Stimulated activated CD8-positive, alpha-beta memory T cell treated with anti-CD3 and anti-CD28 coated beads, Interleukin-4, amount 100 ng/mL, for 4 hours (primary cell): ENCODE measurements at places on chromosomes 3 and 15.

DNA sequence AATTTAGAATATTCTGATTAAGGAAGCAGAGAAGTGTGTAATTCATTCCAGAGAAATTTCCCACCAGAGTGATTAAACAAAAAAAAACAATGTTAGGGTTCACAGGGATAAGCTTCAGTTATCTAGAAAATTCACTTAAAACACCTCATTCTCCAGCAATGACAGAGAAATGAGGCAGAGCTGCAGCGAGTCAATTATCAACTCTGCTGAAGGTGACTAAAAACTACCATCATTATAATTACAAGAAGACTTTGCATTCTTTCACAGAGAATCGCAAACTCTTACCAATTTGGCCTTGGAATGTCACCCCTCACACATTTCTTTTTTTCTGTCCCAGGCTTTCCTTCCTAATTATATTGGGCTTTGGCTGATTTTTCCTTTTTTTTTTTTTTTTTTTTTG, 117.1 kb downstream of the RAB11A start:
- no peak for DNase-seq

DNA sequence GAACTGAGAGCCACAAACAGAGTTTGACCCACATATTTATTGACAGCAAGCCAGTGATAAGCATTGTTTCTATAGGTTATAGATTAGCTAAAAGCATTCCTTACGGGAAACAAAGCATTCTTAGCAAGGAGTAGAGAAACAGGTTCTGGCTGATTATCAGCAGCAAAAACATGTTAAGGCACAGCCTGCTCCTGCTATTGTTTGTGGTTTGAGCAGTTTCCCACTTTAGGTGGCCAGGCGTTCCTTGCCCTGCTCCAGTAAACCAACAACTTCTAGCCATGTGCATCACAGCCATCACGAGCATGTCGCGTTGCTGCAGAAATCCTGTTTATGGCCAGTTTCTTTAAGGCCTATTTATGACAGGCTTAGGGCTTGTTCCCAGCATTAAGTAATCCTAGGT, 44.7 kb upstream of the C2CD4B start:
- DNase-seq = no peak

GRCh38 chr3:118760585-118761290, 273.9 kb downstream of the IGSF11 start:
- no peak for DNase-seq

DNA sequence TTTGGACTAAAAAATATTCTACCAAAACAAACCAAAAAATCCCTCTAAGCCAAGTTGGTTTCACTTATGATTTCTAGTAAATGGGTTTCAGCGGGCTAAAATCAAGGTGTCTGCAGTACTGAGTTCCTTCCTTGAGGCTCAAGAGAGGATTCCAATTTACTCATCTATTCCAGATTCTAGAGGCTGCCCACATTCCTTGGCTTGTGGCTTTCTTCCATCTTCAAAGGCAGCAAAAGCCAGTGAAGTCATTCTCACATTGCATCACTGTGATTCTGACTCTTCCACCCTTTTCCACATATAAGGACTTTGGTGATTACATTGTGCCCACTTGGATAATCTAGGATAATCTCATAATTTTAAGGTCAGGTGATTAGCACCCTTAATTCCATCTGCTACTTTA, 48.1 kb downstream of the DPPA2 start:
- DNase-seq = no peak

- no peak for DNase-seq
These were observed 134.5 kb upstream of the CCNL1 start for GRCh38 chr3:157294491-157294890.

DNA sequence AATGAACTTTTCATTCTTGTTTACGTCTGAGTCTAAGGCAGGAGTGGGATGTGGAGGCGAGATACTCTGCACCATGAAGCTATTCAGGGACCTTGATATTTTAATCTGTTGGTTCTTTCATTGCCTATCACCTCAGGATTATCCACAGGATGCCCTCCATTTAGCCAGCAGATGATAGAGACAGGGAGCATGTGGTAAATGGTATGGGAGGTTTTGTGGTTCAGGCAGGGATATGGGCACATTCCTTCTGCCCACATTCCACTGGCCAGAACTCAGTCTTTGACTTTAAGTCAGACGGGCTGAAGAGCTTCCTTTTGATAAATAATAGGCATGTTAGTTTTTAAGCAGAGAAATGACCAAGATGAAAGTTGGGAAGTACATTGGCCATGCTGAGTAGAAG, 548.0 kb upstream of the CCDC54 start:
- no peak for DNase-seq

- DNase-seq = no peak
These were observed 340.1 kb downstream of the NAALADL2 start for GRCh38 chr3:175198991-175199783.

DNA sequence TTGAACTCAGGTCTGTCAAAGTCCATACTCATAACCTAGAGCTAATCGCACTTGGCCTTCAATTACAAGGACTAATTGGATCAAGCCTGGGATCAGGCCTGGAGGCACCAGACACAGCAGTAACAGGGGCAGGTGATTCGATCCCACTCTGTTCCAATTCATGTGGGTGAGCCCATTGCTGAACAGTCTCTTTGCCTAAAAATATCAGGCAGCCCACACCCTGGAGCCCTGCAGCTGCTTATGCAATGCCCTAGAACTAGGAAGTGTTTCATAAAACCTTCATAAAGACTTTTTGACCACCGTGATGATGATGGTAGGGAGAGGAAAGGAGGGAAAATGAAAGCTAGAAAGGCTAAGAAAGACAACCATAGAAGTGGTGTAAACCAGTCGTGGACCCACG, 47.8 kb upstream of the NEO1 start:
- DNase-seq = no peak

DNA sequence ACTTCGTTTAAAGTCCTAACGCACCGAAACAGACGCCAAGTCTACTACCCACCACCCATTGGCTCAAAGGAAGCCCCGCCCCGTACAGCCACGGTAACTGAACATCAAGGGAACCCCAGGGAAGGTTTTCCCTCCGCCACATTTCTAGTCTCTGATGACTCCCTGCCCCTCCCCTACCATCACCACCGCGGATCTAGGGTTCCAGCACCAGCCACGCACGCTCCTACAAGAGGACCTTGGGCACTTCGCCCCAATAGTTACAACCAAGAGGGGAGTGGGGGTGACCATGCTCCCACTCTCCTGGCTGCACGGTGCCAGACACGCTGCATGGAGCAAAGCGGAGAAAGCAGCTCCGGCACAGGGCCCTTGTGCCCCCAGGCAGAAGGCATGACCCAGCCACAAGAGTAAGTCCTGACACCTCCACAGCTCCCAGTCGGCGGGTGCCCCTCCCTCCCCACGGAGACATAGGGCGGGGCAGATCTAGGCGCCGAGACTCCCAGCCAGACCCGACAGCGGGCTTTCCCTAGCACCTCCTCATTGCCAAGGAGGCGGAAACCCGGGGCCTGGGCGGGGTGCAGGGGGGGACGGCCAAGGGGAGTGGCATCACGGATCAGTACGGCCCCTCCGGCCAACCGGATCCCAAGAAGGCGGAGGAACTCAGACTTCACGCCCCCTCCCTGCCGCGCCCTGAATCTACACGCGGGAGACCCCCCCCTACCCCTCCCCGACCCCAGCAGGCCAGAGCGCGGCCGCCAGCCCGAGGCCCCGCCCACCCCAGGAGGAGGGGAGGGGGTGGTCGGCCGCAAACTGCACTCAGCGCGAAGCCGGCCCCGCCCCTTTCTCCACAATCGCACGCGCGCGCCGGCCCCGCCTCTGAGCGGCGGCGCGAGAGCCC, 936 bp downstream of the SIN3A start:
- DNase-seq = peak; percentile 89

- DNase-seq = no peak
These were observed 24.1 kb downstream of the CHD2 start for GRCh38 chr15:92924216-92924615.

DNA sequence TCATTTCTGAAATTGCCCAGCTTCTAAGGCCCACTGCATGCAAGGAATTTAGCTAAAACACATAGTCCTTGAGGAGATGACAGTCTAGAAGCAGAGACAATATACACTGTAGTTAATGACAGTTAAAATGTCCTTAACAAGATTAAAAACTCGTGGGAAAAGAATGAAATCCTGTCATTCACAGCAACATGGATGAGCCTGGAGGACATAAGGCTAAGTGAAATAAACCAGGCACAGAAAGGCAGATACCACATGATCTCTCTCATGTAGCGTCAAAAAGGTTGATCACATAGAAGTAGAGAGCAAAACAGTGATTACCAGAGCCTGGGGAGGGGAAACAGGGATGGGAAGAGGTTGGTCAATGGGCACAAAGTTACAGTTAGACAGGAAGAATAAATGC, 36.3 kb upstream of the GOLGA8J start:
- no peak for DNase-seq

DNA sequence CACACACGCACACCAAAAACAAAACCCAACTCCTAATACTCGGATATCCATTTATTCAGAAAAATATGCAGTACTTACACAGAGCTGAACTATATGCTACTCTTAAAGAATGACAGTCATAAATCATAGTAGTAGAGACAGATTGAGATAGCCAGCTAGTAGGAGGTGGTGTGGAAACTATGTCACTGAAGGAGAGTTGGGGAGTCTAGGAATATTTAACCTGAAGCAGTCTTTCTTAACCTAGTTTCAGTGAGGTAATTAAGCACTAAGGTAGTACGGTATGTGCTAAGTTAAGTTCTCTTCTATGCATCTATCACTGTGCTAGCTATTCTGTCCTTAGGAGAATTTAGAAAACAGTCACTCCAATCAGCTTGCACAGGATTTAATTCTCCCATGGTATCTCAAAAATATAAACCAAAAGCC, 54.2 kb downstream of the ANKRD28 start:
- no peak for DNase-seq

- DNase-seq = no peak
These were observed 91.0 kb downstream of the XXYLT1 start for GRCh38 chr3:195179776-195180489.

DNA sequence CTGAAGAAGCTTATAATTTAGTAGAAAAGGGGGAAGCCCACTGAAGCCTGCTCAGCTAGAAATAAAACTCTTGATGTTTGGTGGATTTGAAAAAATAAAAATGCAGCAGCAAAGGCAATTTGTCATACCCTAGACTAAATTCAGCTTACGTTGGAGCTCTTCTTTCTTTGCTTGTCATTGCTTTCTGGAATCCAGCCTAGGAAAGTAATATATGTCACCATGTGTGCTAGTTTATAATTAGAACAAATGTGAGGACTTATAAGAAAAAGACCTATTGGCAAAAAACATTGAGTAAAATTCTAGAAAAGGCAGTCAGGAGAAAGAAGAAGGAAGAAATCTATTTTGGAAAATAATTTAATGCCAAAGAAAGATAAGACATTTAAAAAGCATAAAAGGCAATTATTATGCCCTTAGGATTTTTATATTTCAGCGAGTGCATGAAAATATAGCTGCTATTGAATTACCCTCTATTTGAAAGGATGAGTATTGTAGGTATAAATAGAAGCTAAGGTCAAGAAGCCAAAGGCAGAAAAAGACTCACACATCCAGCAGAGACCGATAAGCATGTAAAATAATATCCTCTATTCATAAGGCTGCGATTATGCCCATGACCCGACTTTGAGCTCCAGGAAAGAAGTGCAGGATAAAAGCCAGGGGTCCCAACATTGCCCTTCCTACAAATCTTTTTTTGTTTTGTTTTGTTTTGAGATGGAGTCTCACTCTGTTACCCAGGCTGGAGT, 10.6 kb upstream of the BTBD1 start:
- no peak for DNase-seq

- peak; percentile 63 for DNase-seq
These were observed 35.6 kb downstream of the DAPK2 start for GRCh38 chr15:64010719-64011118.

- no peak for DNase-seq
These were observed 764.8 kb upstream of the CADM2 start for GRCh38 chr3:84194029-84194428.

DNA sequence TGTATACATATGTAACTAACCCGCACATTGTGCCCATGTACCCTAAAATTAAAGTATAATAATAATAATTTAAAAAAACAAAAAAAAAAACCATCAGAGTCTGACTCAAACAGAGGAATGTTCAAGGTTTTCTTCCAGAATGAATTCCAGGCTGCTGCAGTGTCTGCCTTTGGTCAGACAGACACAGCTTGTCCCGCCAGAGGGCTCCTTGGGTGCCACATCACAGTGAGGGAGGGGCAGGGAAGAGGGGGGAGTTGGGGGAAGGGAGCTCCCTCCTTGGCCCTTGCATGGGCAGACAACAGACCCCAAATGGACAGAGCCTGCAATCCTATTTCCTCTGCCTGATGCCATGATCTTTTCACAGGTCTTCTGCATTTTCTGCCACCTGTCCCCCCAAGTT, 36.5 kb downstream of the ITGB5 start:
- DNase-seq = no peak

DNA sequence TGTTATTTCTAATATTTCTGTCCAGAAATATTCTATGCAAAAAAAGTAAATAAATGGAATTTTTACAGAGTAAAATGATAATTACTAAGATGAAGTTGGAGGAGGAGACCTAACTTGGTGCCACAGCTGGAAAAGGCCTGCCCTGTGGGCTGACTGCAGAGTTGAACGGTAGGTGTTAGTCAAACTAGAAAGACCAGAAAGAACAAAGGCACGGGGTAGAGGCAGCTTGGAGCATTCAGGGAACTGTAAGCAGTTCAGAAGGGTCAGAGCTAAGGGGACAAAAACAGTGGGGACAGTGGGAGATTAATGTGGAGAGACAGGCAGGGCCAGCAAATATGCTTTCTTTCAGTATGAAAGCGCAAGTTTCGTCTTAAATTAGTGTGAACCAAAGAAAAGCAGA, 39.3 kb upstream of the PTPRG start:
- DNase-seq = no peak

DNA sequence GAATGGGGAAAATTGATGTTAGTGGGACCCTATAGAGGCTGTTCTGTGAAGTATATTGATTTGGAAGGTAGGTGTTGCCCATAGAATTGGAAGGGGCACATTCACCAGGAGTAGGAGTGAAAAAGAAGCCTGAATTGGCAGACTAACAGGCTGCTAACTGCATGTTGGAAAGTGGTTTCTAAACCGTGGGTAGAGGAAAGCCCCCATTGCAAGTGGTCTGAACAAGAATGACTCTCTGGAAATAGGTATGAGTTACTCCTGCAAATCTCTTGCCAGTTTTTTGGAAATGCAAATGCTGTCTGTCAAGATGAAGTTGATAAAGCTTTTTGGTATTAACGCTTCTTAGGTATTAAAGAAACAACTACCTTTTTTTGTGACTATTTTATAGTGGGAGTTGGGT, 3.5 kb downstream of the UBE2E1 start:
- DNase-seq = no peak

DNA sequence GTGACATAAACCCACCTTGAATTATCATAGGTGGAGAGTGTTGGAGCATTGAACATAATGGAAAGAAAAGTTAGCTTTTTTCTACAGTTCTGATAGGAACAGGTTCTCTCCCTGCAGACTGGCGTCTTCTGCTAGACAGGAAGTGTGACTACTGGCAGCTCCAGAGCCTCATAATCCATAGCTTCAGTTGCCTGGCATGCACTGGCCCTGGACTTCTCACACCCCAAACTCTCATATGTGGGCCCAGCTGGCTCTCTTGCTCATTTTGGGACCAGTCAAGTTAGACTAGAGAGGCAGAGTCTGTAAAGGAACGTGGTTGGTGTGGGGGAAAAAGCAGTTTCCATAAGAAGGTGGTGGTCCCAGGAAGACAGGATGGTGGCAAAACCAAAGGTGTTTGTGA, 180.1 kb downstream of the VGLL4 start:
- no peak for DNase-seq
